C1 segment of cervical spinal cord (tissue), 14 donors: ENCODE measurements at places on chromosomes 6 and 20.

DNA sequence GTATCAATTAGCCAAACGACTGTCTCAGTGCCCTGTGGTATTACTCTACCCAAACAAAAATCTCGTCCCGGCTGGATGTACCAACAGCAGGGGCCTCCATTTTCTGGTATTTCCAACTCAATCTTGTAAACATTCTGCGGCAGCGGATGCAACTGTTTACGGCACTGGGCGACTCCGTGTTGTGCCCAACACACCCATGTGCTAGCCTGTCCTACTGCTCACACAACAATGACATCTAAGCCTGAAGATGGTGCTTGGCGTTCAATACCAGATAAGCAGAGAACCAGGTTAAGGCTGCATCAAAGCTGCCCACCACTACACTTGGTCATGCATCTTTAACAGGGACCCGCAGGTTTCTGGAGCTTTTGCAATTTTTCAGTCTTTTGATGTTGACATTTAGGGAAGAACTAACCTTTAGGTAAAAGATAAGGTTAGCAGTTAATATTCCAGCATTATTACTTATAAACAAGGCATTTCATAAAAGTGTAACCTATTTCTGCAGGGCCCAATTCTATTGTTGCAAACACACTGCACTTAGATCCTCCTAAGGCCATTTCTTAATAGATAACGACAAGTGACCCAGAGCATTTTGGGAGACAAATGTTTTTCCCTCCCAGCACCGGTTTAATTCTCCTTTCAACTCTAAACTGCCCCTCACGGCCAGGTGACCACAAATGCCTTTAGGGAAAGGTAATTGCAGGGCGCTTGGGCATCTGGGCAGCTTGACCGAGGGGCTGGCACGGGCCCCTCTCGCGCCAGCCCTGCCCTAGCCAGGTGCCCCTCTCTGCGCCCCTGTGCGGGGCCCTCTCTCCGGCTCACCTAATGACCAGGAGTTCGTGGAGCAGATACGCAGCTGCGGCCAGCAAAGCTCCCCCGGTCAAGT is 945 bp downstream of the FAXC start:
- DNase-seq: no peak

GRCh38 chr6:31815025-31815838 is at the start of the genes HSPA1A and HSPA1L:
Gene HSPA1A (plus strand): TSS chr6:31815543. CDS start chr6:31815757, 214 bp downstream.
Gene HSPA1L (minus strand): TSS chr6:31815283. CDS start chr6:31811972, 3,311 bp downstream.
- peak; percentile 97 for DNase-seq

DNA sequence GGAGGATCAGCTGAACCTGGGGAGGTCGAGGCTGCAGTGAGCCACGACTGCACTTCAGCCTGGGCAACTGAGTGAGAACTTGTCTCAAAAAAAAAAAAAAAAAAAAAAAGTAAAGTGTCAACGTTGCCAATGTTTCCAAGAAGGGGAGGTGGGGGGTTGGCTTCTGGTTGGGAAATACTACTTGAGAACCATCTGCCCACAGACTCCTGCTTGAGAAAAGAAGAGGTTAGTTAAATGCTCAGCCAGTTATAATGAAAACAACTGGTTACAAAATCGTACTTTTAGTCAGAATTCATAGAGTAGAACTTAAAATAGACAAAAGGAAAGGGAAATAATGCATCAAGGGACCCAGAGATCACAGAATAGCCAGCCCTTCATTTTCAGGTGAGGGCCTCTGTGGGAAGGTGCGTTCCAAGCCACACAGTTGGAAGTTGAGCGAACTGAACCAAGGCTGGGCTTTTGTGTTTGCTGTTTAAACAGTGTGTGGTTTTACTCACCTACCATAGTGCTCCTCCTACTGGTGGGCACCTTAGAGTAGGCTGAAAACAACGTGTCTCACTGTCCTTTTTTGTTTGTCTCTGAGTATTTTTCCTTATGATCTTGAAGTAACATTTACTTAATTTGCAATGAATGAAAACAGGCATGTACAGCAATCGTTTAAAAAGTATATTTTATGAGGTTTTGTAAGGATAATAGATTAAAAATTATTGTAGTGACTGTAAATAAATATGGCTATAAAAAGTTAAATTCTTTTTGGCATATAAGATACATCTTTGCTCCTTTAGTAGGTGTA is 200.7 kb downstream of the BCAS1 start:
- DNase-seq: no peak

DNA sequence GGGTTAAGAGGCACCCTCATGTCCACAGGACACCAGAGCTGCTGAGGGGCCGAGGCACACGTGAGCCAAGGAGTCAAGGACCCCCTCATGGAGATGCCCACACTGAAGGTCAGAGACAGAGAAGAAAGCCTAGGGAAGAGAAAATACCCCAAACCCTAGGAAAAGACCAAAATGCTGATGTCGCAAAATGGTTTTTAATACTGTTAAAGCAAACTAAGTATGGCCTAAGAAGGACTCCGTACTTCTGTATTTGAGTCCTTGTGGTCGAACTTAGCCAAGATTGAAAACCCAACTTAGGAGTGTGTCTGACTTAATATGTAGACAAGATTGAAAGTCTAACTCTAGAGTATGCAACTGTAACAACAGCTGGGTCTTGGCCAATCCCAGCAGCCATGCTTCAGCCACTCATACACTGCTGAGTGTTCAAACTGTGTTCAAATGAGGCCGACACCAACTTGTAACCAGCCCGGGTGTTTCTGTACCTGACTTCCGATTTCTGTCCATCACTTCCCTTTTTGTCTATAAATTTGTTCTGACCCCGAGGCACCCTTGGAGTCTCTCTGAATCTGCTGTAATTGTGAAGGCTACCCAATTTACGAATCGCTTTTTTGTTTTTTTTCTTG is 92.6 kb upstream of the AGPAT4 start:
- DNase-seq: no peak

DNA sequence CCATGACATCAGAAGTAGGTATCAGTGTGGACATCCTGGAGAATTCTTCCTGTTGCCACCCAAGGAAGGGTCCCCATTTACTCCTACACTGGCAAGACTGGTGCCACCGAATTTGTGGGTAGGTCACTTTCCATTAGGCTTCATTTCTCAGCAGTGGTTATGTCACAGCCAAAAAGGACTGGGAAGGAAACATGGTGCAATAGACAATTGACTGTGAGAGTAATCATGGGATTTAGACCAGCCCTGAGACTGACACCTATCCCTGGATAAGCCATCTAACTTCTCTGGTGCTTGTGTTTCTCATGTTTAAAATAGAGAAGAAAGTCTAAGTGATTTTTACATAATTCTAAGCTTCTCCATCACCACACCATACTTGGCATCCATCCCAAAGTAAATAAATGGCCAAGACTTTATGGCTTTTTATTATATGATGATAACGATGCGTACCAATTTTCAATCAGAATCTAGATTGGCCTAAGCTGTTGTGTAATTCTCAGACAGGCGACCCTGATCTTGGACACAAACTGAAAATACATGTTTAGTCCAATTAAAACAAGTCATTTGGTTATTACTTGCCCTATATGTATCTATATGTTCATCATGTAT is 10.2 kb downstream of the SMPDL3A start:
- DNase-seq: no peak

- DNase-seq: peak; percentile 41
Observed at GRCh38 chr6:11043961-11044711, at the start of gene ELOVL2. Gene ELOVL2 (minus strand): TSS chr6:11044305. CDS start chr6:11044230, 75 bp downstream.

- no peak for DNase-seq
Observed at GRCh38 chr6:78598966-78599365, 268.4 kb upstream of the IRAK1BP1 start.

GRCh38 chr6:3848925-3849605 is at the start of gene FAM50B:
Gene FAM50B (plus strand): TSS chr6:3849373. CDS start chr6:3849812, 439 bp downstream.
- DNase-seq: peak; percentile 77

- DNase-seq: no peak
Observed at GRCh38 chr6:135044639-135045038, 10.0 kb downstream of the HBS1L start.

DNA sequence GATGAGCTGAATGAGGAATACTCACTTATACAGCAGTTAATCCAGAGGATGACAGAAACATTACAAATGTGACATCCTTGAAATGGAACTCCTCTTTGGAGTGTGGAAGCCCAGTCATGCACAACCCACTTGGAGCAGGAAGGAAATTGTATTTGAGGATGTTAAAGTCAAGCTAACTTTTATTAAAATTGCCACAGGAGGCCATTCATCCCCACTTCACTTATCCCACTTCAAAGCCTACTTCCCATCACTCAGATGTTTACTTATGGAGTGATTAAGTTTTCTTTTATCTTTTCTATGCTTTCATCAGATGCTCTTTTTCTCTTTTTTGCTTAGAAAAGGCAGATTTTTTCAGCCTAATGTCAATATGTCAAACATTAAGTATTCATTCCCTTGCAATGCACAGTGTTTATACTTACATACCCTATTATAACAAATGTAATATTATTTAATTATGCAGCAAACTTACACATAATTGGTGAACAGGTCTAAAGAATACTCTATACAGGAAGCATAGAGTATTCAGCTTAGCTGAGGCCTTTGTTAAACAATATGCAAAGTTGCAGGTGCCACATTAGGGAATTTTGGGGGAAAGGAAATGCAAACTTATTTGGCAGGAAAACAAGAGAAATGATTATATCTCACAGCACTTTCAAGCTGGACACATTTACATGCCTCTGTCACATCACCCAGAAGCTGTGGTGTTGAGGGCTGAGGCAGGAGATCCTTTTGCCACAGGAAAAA is 148.9 kb downstream of the KHDC1L start:
- no peak for DNase-seq

DNA sequence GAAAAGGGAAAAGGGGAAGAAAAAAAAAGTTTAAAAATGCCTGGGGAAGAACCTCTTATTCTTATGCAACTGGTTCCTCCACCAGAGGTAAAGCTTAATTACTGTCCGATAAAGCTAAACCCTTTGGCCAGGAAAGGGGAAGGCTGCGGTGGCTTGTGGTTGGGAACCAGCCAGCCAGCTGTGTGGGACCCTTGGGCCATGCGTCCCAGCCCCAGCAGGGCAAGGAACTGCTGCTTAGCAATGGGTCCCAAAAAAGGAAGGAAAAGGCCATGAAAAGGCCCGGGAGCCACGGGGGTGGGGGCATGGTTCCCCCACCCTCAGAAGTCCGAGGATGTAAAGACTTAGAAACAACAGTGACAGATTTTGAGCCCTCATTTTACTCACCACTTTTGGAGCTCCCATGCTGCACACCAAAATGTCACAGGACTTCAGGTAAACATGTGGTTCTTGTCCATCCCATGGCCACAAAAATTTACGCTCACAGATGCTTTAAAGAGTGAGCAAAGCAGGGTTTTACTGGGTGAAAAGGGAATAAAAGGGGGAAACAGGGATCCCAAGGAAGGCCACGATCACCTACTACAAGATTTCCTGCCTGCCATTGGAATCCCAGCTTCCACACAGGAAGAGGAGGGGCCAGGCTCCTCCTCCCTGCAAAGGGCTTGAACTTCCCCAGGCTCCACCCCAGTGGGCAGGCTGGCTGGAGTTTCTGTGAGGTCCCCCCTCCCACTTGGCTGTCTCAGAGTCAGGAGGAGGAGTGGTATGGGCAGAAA is 1234.7 kb upstream of the GJE1 start:
- DNase-seq: no peak

- DNase-seq: no peak
Observed at GRCh38 chr6:116101302-116101718, 657 bp downstream of the NT5DC1 start.

DNA sequence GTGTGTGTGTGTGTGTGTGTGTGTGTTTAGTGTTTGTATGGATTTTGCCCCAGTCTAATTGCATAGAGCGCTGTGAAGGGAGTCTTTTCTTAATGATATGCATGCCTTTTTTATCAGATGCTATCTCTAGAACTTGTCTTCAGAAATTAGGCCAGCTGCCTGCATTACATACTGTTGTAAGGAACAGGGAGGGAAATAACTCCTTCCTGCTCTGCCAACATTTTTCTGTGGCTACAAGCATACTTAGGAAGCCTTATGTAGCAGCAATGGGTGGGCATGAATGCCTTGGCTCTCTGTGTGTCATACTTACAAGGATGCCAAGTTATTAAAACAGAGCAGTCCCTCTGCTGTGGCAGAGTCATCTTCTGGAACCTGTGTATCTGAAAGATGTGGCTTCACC is 8.0 kb upstream of the COL21A1 start:
- no peak for DNase-seq

DNA sequence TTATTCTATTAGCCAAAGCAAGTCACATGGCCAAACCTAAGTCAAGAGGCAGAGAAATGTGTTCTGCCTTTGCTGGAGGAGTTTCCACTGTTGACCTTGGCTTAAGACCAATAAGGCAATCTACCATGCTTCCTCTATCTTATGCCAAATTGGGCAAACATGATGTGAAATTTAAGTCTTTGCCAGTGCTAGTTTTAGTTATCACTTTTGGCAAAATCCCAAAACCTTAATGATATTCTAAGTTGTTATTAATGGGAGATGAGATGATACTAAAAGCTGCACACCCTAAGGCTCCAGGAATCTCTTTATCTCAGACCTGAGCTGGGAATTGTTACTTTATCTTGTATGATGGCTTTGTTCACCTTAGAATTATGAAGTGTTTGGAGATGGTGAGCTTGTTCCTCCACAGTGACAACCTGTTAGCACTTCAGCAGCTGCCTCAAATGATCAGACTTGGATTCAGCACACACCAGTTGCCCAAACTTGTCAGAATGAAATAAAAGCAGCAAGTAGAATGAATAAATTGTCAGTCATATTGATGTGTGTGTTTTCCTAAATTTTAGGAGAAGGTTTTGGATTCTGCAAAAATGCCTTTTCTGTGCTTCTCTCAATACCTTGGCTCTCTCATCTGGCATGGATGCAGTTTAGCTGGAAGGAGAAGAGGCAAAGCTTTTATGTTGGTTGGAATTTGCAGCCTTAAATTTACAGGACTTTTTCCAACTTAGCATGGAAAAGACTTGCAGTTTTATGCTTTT is 49.3 kb downstream of the RIN2 start:
- no peak for DNase-seq

DNA sequence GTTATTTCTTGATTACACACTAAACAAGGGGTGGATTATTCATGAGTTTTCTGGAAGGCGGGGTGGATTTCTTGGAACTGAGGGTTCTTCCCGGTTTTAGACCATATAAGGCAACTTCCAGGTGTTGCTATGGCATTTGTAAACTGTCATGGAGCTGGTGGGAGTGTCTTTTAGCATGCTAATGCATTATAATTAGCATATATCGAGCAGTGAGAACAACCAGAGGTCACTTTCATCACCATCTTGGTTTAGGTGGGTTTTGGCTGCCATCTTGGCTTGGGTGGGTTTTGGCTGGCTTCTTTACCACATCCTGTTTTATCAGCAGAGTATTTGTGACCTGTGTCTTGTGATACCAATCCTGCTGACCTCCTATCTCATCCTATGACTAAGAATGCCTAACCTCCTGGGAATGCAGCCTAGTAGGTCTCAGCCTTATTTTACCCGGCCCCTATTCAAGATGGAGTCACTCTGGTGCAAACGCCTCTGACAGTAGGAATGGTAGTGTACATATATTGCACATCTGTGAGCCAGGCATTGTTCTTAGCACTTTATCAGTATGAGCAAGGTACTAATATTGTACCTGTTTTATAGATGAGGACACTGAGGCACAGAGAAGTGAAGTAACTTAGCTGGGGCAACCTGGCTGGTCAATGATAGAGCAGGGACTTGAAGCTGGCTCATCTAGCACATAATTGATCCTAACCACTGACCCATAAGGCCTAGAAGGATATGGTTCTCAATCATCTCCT is 203.7 kb downstream of the NFATC2 start:
- no peak for DNase-seq
